HCT116 (cell line): ENCODE measurements at places on chromosomes 4 and X. TPM values are rescaled to one million over a fixed set of nuclear protein-coding genes. Genes with fewer than 3 reads are reported as not detected.

DNA sequence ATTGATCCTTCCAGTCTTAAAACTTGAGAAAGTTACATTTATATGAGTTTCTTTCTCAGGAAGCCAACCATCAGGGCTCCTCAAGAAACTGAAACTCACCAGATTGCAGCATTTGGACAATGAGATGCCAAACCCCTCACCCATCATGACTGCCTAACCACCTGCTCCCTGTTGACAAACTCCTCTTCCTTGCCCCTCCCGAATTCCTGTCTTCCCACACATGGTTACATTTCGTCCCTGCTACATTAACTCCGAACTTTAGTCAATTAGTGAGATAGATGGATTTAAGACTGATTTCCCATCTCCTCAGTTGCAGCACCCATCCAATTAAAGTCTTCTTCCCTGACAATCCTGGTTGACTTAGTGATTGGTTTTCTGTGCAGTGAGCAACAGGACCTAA lies 118.7 kb downstream of the ZNF330 start:
- DNase-seq = no peak

DNA sequence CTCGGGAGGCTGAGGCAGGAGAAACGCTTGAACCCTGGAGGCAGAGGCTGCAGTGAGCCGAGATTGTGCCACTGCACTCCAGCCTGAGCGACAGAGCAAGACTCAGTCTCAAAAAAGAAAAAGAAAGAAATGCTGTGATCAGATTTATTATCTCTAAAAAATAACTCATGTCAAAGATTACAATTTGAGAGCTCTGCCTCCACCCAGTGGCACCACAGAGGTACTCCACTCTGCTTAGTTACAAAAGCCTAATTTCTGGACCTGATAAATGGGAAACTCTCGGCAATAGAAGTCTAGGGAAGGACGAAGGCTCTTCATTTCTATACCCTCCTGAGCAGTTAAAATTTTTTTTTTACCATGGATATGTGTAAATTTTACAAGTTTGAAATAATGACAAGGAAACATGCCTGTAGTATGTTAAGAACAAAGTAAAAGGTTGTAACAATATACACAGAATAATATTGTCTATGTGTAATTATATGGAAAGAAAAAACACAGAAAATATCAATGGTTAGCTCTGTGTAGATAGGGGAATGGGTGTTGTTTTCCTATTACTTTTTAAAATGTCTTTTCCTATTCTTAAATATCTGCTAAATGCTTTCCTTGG lies 149.8 kb downstream of the STIM2 start:
- peak; percentile 43 for DNase-seq

- DNase-seq = no peak
Observed at GRCh38 chr4:168871632-168872031, 138.4 kb downstream of the CBR4 start.

DNA sequence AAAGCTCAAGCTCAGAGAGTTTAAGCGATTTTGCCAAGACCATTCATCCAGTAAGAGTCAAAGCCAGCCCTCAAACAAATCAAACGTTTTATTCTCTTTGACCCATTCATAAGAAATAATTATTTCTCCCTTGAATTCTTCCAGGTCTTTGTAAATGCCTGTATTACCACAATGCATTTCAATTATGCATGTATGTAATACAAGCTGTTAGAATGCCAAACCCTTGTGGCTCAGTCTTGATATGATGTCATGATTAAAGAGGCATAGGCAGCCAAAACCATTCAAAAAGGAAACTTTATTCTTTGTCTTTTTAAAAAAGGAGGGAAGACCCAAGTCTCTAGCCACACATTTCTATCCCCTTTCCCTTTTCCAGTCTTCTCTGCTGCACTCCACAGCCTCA lies 56.5 kb upstream of the PGM2 start:
- DNase-seq = no peak

BMP3 gene
- not detected for total RNA-seq

POU4F2 gene
- total RNA-seq = not detected

DNA sequence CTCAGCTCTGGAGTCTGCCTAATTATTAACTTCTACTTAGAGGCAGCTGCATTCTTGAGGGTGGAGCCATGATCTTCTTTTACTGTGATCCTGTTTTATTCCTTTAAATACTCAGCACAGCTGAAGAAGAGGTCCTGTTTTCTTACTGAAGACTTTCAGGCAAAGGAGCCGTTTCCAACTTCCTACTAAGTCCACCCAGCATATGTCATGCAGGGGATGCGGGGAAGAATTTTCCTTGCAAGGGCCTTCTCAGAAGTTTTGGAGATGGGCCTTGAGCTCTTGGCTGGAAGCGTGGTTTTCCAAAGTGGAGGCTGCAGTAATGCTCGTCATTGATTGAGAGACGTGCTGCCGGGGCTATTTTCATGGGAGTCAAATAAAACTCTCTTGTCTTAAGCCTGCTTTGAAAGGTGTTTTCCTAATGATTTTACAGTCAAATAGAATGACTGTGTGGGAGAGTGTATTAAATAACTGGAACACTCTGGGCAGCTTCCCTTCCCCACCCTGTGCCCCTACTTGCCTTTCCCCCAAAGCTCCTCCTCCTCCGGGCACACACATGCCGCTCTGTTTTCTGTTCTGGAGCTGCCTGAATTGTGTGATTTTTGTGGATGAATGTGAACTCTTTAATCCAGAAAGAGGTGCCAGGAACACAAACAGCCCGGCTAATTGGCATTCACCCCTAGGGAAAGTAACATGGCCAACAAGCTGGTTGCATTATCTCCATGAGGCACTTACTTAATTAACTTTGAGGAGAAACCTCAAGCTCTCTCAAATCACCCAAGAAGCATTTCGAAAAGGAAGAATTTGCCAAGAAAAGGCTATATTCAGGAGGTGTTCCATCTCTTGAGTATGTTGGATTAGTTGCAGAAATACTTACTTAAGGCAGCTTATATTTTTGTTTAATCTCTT lies 28.1 kb downstream of the FGF2 start:
- DNase-seq = no peak

DNA sequence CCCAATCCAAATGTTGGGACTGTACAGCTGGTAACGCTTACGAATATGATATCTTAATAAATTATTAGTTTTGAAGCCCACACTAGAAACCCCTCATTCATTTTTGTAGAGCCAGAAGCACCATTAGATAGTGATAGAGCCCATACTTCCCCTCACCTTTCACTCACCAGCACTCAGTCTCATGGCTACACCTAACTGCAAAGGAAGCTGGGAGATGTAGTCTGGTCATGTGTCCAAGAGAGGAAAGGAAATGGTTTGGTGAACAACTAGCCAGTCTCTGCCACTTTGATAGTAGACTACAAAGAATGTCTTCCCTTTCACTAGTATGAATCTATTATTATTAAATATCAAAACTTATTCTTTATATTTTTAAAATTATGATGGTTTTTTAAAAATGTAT lies 77.1 kb upstream of the EGFL6 start:
- DNase-seq = no peak

- no peak for DNase-seq
Observed at GRCh38 chrX:49919617-49920016, 2.8 kb upstream of the CLCN5 start.

- no peak for DNase-seq
Observed at GRCh38 chrX:155715141-155715540, 102.4 kb upstream of the TMLHE start.

IL21 gene
- 0.12 TPM for total RNA-seq

EMCN gene
- not detected for total RNA-seq

PABPC1L2A gene
- not detected for total RNA-seq

DNA sequence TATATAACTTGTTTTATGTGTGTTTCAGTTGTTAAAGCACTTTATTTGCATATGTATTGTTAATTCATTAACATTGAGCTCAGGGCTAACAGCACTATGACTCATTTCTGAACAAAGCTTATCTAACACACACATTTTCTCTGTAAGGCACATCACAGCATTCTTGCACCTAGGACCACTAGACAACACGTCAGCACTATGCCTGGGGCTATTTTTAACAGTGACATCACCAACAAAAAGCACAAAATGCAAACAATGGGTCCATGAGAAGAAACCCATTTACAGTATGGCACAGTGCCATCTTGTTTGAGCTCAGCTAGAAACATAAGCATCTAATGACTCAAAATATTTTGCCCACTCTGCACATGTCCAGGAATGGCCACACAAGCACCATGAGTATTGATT lies 124.4 kb downstream of the RELL1 start:
- DNase-seq = no peak

DNA sequence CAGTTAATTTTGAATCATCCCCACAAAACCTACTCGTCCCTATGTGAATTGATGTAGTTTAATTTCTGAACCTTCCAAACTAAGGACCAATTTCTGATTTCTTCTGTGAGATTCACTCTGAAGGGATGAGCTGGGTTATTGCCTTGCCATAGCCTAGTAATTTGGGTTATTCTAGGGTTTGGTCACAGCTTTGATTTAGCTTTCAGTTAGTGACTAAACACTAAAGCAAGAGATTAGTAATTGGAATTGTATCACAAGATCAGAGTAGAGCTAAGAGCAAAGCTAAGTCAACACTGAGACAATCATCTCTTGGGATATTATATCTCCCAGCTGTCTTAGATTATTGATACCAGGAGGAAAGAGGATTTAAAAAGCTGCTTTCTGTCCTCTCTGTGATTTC lies 588.0 kb downstream of the CCSER1 start:
- no peak for DNase-seq

- DNase-seq = no peak
Observed at GRCh38 chrX:150455215-150455608, 92.1 kb downstream of the MAMLD1 start.

CLDN34 gene
- not detected for total RNA-seq
